Colonic mucosa (tissue), 4 donors: ENCODE measurements at places on chromosomes 12 and 14. TPM values are rescaled to one million over a fixed set of nuclear protein-coding genes. Genes with fewer than 3 reads are reported as not detected.

CCDC196 gene
- total RNA-seq, result 0.82 TPM

PIANP gene
- total RNA-seq, result 0.44 TPM

DNA sequence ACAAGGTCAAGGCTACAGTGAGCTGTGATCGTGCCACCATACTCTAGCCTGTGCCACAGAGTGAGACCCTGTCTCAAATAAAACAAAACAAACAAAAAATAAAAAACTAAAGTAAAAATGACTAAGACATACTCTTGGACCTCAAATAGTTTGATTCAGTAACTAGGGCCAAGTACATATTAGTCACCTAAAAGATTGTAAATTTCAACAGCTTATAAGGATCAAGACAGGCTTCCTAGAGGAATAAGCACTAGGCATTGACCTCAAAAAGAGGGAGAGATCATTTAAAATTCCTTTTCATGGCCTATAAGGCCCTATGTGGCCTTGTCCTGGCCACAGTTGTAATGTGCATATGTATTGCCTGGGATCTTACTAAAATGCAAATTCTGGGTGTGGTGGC lies 46.0 kb upstream of the CHST11 start:
- no peaks in the 10 kb centered on the region for H3K4me1 ChIP-seq
- H3K27me3 ChIP-seq, result no peaks in the 10 kb centered on the region
- H3K36me3 ChIP-seq, result no peaks in the 10 kb centered on the region
- no peak overlapping the region for H3K4me3 ChIP-seq
- no peak overlapping the region for H3K27ac ChIP-seq
- no peak for DNase-seq

FAM222A gene
- total RNA-seq, result 5.5 TPM

RFX4 gene
- not detected for total RNA-seq

MGP gene
- total RNA-seq, result 37.6 TPM

AQP5 gene
- total RNA-seq, result not detected

GRCh38 chr12:88753066-88753465 lies 172.8 kb upstream of the KITLG start:
- H3K27me3 ChIP-seq, result no peaks in the 10 kb centered on the region
- no peak overlapping the region for H3K4me3 ChIP-seq
- peak overlapping the region; percentile 59 for H3K27ac ChIP-seq
- no peaks in the 10 kb centered on the region for H3K36me3 ChIP-seq
- no peak for DNase-seq
- no peaks in the 10 kb centered on the region for H3K4me1 ChIP-seq

- no peaks in the 10 kb centered on the region for H3K4me1 ChIP-seq
- no peak for DNase-seq
- no peak overlapping the region for H3K27ac ChIP-seq
- H3K36me3 ChIP-seq, result no peaks in the 10 kb centered on the region
- no peak overlapping the region for H3K4me3 ChIP-seq
Observed at GRCh38 chr12:5873281-5873919, 71.7 kb downstream of the ANO2 start.

CLEC4E gene
- not detected for total RNA-seq

- H3K27me3 ChIP-seq, result no peaks in the 10 kb centered on the region
- H3K27ac ChIP-seq, result no peak overlapping the region
- no peaks in the 10 kb centered on the region for H3K36me3 ChIP-seq
- H3K4me1 ChIP-seq, result no peaks in the 10 kb centered on the region
Observed at GRCh38 chr14:78933166-78933565, 763.0 kb downstream of the NRXN3 start.

MEG3 gene
- 10.3 TPM for total RNA-seq

DNA sequence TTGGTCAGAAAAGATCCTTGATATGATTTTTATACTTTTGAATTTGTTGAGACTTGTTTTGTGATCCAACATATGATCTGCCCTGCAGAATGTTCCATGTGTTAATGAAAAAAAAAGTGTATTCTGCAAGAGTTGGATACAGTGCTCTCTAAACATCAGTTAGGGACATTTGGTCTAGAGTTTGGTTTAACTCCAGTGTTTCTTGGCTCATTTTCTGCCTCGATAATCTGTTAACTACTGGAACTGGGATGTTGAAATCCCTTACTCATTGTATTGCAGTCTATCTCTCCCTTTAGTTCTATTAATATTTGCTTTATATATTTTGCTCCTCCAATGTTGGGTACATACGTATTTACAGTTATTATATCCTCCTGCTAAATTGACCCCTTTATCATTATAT lies 18.3 kb upstream of the TXNRD1 start:
- H3K4me3 ChIP-seq, result no peak overlapping the region
- H3K36me3 ChIP-seq, result no peaks in the 10 kb centered on the region
- DNase-seq, result no peak
- H3K27ac ChIP-seq, result no peak overlapping the region

GRCh38 chr12:46371718-46372543 lies 642 bp downstream of the SLC38A2 start:
- peak overlapping the region; percentile 54 for H3K4me3 ChIP-seq
- peaks cover 27% of the 10 kb centered on the region for H3K4me1 ChIP-seq
- peak; percentile 69 for DNase-seq
- H3K27ac ChIP-seq, result peak overlapping the region; percentile 97
- peaks cover 8% of the 10 kb centered on the region for H3K36me3 ChIP-seq
- no peaks in the 10 kb centered on the region for H3K27me3 ChIP-seq

DNA sequence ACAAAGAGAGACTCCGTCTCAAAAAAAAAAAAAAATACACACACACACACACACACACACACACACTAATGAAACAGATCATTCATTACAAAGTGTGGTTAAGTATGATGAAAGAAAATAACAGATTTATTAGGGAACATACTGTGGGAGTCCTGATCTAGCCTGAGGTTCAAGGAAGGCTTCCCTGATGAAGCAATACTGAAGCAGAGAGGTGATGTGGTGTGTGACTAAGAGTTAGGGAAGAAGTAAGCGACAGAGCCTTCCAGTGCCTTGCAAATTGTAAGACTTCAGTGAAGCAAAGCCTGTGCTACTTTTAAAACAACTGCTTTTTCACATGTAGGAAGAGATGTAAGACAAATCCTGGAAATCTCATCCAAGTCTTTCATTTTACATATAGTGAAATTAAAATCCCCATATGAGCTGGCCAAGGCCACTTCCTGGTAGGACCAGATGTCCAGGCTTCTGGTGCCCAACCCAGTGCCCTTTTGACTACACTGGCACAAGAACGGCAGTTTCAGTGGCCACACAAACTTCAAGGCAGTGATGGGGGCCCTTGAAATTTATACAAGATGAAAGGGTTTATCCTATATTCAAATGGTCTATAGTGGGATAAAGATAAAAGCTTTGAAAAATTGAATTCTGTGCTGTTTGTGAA lies 86.2 kb downstream of the STON2 start:
- H3K27ac ChIP-seq, result no peak overlapping the region
- no peak for DNase-seq
- H3K27me3 ChIP-seq, result no peaks in the 10 kb centered on the region
- H3K36me3 ChIP-seq, result no peaks in the 10 kb centered on the region
- H3K4me3 ChIP-seq, result no peak overlapping the region

- DNase-seq, result no peak
- H3K27ac ChIP-seq, result no peak overlapping the region
- H3K36me3 ChIP-seq, result no peaks in the 10 kb centered on the region
- H3K4me3 ChIP-seq, result no peak overlapping the region
- no peaks in the 10 kb centered on the region for H3K27me3 ChIP-seq
- H3K4me1 ChIP-seq, result no peaks in the 10 kb centered on the region
Observed at GRCh38 chr12:9118158-9118557, 2.4 kb upstream of the A2M start.

KRT71 gene
- total RNA-seq, result not detected

DNA sequence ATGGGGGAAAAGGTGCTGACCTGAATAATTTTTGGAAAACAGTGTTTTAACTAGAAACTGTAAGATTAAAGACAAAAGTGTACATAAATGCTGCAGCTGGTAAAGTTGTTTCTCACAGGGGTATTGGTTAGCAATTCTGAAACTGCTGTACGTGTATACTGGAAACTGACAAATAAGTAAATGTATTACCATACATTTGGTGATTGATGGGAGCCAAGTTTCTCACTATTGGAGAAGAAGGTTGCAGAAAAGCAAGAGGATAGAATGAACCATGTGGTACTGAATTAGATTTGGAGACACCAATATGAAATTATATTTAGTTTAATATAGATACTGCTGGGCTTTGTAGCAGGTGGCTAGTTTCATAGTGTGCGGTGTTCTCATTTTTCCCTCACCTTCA lies 19.6 kb upstream of the FBXO33 start:
- H3K27ac ChIP-seq, result no peak overlapping the region
- H3K36me3 ChIP-seq, result no peaks in the 10 kb centered on the region
- no peak for DNase-seq
- H3K27me3 ChIP-seq, result no peaks in the 10 kb centered on the region
- H3K4me1 ChIP-seq, result no peaks in the 10 kb centered on the region

DNA sequence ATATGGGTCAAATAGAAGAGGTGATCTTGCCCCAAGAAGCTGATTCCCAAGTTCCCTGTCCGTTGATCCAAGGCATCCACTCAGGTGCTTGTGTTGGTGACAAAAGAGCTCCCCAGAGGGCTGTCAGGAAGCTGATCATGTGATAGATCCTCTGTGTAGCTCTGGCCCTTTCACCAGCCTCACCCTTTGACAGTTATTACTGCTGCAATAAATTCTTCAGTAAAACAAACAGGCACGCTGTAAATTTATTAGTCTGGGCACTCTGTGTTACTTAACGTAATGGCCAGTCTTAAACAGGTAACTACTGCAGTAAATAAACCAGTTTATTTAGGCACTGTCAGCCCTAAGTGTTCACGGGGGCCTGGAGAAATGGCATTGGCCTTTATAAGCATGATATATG lies 473.9 kb downstream of the BCL11B start:
- H3K36me3 ChIP-seq, result no peaks in the 10 kb centered on the region
- no peak for DNase-seq

GRCh38 chr12:31321186-31321896 lies 4.6 kb downstream of the SINHCAF start:
- no peak overlapping the region for H3K27ac ChIP-seq
- H3K36me3 ChIP-seq, result no peaks in the 10 kb centered on the region
- DNase-seq, result no peak
- no peaks in the 10 kb centered on the region for H3K27me3 ChIP-seq

IAPP gene
- not detected for total RNA-seq

- no peaks in the 10 kb centered on the region for H3K36me3 ChIP-seq
- no peak overlapping the region for H3K27ac ChIP-seq
- no peak overlapping the region for H3K4me3 ChIP-seq
- no peaks in the 10 kb centered on the region for H3K4me1 ChIP-seq
- H3K27me3 ChIP-seq, result no peaks in the 10 kb centered on the region
Observed at GRCh38 chr14:38074081-38074480, 133.6 kb upstream of the SSTR1 start.

DNA sequence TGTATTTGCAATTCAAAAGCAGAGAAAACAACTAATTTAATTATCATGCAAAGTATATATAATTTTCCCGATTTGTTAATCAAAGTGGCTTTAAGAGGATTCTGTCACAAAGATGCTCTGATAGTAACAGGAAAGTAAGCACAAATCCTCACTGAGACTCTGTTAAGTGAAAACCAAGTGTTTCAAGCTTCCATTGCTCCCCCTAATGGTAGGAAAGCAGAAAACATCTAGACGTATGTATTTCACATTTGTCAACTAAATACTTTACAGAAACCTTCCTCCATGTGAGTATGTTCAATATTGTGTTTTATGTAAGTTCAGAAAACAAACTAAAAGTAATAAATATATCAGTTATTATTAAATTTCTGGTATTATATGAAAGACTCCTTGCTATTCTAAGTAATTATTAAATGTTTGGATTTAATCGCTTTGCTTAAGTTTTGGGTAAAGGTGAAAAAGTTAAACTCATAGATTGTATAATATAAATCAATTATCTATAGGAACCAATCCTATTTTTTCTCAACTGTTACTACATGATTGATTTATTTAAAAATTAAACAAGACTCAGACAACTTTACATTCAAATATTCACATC lies 1.5 kb upstream of the NTS start:
- H3K27ac ChIP-seq, result no peak overlapping the region
- H3K27me3 ChIP-seq, result no peaks in the 10 kb centered on the region
- no peaks in the 10 kb centered on the region for H3K4me1 ChIP-seq
- DNase-seq, result no peak

STON2 gene
- 12.7 TPM for total RNA-seq

DNA sequence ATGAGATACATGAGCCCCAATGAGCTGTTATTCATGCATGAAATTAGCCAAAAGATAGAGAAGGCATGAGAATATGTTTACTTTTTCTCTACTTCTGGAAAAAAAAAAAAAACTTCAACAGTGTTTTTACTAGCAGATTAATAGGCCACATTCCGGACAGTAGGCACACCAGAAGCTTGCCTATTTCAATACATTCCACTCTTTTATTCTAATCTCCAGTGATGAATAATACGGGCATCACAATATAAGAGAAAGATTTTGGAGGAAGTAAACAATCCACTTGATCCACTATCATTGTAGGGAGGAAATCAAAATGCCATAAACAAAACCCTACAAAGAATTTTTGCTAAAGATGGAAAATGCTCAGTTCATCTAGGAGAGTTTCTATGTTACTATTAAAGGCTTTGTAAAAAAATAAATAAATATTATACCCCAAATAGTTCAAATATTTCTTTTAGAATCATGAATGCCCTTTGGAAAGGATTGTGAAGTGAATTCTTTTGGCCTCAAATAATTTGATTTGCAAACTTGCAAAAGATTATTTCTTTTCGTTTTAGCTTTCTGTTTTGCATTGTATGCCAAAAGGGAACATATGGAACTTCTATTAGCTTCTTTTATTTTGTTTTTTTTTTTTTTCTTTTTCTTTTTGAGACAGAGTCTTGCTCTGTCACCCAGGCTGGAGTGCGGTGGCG lies 232.6 kb downstream of the EPS8 start:
- no peak for DNase-seq
- no peaks in the 10 kb centered on the region for H3K27me3 ChIP-seq
- no peaks in the 10 kb centered on the region for H3K4me1 ChIP-seq
- no peaks in the 10 kb centered on the region for H3K36me3 ChIP-seq

DNA sequence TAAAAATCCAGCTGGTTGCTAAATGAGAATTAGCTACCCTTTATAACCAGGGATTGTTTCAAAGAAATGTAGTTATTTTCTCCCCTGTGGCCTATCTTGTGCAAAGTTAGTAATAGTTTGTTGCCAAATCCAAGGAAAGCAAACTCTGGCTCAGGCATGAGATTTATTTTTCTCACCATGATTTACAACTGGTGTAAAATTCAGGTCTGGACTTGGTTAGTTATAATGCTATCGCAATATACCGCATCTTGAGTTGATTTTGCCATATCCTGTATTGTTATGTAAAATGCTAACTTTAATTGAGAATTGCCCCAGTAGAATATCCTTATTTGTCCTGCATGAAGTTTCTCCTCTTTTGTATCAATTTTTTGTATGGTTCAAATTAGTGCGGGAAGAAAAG lies 135.5 kb downstream of the CRADD start:
- no peaks in the 10 kb centered on the region for H3K4me1 ChIP-seq
- H3K4me3 ChIP-seq, result no peak overlapping the region
- H3K36me3 ChIP-seq, result no peaks in the 10 kb centered on the region
- H3K27ac ChIP-seq, result no peak overlapping the region

PRORP gene
- 23.6 TPM for total RNA-seq

SALL2 gene
- 1.7 TPM for total RNA-seq
